Neural crest cell (in vitro differentiated cells): ENCODE measurements at places on chromosomes 4 and X.

DNA sequence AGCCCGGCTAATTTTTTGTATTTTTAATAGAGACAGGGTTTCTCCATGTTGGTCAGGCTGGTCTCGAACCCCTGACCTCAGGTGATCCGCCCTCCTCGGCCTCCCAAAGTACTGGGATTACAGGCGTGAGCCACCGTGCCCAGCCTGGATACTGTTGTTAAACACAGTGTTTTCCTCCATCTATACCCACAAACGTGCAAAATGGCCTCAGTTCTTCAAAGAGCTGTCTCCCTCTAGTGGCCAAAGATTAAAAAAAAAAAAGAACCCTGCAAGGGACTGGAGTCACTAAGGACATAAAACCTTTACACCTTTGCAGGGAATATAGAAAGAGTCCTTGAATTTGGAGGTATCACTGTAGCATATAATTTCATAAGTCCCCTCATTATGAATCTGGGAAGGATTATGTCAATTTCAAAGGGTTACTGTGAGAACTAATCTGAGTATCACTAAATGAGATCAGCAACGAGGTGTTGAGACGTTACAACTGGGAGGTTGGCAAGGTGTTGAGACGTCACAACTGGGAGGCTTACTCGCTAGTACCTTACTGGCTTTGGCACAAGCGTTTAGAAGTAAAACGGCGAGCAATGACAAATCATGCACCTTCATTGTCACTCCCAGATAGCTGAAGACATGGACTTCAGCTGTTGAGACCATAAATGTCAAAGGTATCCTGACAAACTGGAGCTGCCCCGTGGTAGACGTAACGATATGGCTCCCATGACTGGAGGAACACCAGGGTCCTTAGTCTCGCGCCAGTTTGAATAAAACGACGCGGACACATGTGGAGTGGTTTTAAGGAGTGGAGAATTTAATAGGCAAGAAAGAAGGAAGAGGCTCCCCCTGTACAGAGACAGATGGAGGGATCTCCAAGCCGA lies 33.4 kb upstream of the ENPP6 start:
- DNase-seq, result no peak

DNA sequence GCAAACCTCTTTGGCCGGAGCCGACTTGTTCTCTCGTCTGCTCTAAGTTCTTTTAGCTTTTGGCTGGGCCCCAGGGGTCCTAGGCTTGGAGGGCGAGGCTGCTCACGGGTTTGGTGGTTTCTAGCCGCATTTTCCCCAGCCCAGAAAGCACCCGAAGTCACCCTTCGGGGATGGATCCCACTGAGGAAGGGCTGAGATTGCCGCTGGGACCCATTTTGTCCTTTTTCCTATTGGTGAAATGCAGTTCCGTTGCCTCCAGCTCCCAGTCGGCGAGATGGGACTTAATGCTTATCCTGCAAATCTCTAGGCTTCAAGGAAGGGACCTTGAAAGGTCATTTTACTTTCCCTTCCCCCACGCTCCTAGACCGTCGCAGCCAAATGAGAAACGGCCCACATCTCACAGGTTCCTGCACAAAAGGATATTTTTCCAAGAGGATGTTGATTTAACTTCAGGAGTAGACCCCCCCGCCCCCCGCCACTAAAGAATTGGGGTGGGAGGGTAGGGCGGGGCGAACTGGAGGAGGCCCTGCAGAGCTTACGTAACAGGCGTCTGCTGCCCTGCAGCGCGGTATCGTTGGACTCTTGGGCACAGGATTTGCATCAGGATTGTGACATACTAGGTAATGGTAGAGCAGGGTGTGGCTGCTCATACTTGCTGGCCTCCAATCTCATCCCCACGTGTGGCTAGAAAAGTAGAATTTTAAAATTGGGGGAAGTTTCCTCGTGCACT lies 564 bp downstream of the PGK1 start:
- no peak for DNase-seq

GRCh38 chrX:119325456-119325855 lies 73.7 kb upstream of the SLC25A43 start:
- DNase-seq, result no peak

- no peak for DNase-seq
Observed at GRCh38 chrX:83077606-83078005, 430.5 kb upstream of the POU3F4 start.

DNA sequence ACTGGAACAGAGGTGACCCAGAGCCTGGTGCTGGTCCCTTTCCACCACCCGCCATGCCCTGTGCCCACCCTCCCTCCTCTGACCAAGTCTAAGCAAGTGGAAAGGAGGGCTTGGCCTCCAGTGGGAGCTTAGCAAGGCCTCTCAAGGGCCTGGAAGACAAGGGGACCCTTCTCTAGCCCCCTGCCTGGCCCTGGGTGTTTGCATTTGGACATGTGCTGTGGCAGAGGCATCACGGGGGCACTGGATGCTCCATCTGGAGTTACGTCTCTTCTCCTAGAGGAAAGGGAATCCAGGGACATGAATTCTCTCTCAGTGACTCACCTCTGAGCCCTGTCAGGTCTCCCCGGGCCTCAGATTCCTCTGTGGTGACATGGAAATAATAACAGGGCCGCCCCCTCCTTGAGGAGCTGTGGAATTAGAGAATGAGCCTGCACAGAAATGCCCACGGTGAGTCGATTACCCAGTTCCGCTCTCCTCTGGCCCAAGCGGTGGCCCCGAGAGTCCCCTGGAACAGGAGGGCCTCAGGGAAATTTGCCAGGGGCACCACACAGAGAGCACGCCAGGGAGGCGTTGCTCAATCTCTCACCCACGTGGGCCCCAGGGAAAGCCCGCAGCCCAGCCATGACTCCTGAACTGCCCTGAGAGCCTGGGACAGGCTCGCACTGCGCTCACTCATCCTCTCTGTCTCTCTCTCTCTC lies 189.6 kb downstream of the BCOR start:
- no peak for DNase-seq

- DNase-seq, result no peak
Observed at GRCh38 chr4:77193511-77194102, 36.6 kb downstream of the CCNG2 start.

GRCh38 chrX:119007189-119007770 lies 32.9 kb downstream of the LONRF3 start:
- DNase-seq, result no peak

DNA sequence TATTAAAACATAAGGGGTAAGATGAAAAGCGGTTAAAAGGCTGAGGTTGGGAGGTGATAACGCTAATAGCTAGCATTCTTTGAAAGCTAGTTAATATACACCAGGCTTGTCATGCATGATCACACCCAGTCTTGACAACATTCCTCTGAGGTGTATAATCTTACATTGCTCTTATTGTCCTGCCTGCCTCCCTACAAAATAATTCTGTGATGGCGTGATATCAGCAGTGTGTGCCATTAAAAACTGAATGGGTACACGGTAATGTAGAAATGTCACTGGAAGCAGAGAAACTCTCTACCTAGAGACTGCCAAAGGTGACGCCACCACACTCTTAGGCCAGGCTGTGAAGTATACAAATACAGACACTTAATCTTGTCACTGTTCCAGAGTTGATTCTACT lies 68.1 kb downstream of the DIAPH2 start:
- DNase-seq, result no peak

- no peak for DNase-seq
Observed at GRCh38 chrX:148555571-148556243, 55.3 kb downstream of the AFF2 start.

DNA sequence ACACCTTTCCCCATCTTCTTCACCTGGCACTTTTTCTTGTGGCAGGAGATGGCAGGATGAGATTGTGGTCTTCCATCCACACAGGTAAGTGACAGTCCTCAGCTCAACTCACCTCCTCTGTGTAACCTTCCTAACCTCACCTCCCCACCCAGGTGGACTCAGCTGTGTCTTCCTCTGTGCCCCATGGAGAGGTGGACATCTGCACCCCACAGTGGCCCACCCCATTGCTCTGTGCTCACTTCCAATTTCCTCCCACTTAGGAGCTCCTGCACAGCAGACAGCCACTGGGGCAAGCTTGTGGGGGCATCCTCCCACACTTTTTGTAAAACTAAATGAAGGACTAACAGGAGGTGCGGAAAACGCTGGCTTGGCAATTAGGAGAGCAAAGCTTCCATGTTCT lies 61.6 kb downstream of the MSX1 start:
- DNase-seq, result no peak

DNA sequence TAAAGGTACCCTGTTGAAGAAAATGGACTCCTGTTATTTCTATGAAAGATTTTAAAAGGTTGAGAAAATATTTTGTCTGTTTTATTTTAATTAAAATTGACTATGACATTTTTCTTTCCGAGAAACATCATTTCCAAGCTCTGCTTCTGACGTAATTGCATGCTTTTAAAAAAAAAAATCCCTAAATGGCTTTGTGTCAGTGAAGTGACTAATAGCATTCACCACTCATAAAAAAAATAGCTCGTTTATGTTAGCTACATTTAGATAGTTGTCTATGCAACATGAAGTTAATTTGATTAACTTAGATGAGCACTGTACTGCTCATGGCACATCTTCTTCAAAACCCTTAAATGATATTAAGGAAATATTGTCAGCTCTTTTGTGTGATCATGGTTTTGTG lies 105.1 kb upstream of the KLHL13 start:
- no peak for DNase-seq

GRCh38 chrX:46704767-46705386 lies 54.0 kb downstream of the SLC9A7 start:
- DNase-seq, result no peak

DNA sequence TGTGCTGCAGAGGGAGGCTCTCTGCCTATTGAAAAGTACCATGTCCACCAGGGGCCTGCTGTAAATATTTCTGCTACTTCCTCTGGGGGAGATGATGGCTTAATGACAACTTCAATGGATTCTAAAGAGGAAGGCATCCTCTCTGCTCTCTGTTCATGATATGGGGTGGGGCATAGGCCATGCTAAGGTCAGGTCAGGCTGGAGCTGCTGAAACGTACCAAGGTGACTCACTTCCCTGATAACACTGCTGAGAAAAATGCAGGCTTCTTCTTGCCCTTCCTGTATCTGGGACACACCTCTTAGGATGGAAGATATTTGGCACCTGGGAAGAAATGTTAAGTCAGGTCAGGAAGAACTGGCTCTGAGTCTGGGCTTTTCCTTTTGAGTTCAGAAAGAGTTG lies 31.5 kb downstream of the HS3ST1 start:
- no peak for DNase-seq

- DNase-seq, result no peak
Observed at GRCh38 chr4:35503435-35503834, 740.9 kb downstream of the ARAP2 start.

- DNase-seq, result no peak
Observed at GRCh38 chrX:123223859-123224258, 39.8 kb downstream of the GRIA3 start.
